NCI-H146 (cell line): ENCODE measurements at places on chromosomes 2 and 18.

- DNase-seq = no peak
Measured at GRCh38 chr2:239583879-239584859, 183.3 kb upstream of the HDAC4 start.

DNA sequence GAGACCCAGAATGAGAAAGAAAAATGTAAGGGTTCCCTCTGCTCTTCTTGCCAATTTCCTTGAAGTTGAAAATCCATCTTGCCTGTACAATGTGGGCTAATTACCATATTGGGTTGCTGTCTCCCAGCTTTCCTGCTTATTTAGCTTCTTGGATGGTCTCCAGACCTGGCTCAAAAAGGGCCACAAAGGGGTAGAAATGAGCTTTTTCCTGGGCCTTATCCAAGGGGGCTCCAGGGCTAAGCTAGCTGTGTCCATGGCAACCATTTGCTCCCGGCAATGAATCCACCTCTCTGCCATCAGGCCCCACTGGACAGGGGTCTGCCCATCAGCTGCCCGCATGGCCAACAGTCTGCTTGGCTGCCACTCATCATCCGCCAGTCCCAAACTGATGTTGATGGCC is 85.0 kb downstream of the BOD1L2 start:
- DNase-seq = no peak

DNA sequence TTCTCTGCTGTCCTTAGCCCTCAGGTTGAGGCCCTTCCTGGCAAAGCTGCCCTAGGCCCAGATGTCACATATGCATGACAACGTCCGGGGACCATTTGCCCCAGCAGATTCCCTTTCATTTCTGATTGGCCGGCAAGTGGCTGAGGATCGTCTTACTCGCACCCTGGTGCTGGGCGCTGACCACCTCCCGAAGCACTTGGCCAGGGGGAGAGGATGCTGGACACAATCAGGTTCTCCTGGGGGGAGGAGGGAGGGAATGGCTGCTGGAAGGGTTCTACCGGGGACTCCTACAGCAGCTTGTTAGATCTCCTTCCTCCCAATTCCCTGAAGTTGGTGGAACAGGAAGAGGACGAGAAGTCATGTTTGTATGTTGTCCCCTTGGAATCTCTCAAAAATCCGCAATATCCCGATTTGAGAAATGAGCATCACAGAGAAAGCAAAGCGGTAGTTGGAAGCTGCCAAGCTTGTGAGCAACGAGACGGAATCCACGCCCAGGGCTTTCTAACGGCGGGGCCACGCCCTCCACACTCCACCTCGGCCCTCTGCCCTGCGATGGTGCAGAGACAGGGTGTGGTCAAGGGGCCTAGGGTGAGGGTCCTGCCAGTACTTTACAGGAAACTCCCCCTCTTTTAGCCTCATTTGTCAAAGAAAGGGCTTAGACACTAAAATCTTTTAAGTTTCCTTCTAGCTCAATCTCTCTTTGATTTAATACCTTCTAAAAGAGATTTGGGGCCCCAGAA is 61.8 kb upstream of the YWHAQ start:
- no peak for DNase-seq

- DNase-seq = no peak
Measured at GRCh38 chr2:104375206-104375605, 478.7 kb upstream of the POU3F3 start.

DNA sequence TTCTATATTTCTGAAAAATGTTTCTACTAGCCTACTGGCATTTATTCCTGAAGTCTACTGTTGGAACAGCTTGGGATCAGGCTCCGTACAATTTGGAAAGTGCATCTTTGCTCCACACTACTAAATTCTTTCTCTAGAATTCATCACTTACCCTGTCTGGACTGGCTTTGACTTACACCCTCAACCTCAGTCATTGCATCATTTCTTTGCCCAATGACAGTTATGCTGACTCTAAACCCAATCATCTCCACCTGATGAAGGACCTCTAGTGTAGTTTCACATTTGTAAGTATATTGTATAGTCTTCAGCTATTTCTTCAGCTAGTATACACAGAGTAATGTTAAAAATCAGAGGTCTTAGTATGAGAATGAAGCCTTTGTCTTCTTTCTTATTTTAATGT is 359.6 kb upstream of the MC4R start:
- no peak for DNase-seq

GRCh38 chr2:210722092-210722491 is 165.7 kb downstream of the CPS1 start:
- DNase-seq = no peak

- no peak for DNase-seq
Measured at GRCh38 chr2:154158101-154158500, 286.4 kb downstream of the GALNT13 start.

DNA sequence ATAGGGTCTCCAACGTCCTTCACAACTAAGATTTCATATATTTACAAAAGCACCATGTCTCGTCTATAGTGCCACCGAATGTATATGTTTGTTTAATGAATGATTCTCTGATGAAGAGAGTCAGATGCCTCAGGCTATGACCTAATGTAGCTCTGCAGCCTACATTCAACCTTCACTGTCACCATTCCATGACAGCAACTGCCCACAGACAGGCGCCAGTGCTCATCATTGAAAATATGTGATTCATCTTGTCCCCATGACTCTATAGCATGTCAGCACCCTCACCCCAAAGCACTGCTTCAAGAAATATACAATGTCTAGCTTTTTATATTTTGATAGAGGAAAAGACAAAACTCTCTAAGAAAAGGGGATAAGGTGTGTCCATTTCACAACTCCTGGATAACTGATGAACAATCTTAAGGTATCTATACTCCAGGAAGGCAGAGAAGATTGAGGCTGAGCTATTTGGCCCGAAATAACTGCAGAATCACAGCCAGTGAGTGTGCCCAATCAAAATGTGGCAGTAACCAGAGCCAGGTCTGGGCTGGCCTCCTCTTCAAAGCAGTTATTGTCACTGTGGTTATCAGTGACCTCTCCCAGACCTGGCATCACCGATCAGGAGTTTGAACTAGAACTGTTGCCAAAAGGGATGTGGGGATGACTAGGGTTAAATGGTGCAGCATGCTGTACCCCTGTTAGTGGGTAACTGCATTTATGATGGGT is 246.6 kb downstream of the SETBP1 start:
- DNase-seq = peak; percentile 40

DNA sequence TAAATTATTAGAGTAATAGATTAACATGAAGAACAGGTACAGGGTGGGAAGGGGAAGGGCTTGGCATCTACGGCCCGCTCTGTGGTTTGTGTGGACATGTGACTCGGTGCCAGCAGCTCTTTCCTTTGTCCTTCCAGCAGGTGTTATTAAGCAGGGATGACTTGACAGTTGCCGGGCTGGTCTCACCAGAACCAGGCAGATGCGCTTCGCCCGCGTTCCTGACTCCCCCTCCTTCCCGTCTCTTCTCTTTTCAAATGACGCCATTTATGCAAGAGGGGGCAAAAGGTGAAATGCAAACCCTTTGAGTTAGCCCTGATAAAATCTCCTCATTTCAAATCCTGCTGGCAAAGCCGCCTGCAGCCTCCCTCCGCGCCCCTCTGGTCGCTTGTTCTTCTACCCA is 38.9 kb upstream of the MGAT4A start:
- peak; percentile 97 for DNase-seq

GRCh38 chr18:53937037-53937436 is 287.4 kb downstream of the MBD2 start:
- DNase-seq = no peak

DNA sequence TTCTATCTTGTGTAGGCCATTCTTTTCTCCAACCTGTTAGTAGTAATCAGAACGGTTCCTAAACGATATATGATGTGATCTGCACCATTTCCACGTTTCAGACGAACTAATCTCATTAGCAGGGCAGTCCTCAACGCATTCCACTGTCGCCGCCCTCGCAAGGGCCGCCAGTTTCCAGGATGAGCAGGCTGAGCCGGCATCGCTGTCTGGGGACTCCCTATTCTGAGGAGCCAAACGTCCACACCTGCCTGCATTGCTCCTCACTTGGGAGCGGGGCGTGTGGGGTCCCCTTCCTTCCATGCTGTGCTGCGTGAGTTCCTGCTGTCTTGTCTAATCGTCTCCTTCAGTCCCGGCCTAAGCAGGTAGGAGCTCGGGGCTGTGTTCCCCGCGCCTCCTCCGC is 76.6 kb downstream of the PSMG2 start:
- no peak for DNase-seq

DNA sequence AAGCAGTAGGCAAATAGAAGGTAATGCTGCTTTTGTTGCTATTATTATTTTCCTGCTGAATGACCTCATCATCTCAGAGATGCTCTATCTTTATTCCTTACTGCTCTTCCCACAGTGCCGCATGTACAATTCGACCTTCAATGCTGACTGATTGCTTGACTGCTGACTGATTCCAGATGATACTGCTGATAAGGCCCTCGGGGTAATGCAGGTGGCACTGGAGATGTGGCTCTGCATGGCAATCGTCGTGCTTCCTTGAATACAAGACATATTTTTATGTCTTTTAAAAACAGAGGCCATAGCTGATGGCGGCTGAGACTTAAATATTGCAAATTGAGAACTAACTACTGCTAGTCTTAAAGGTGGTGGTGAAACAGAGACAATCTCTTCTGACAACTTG is 146.6 kb downstream of the LOXHD1 start:
- DNase-seq = no peak

- DNase-seq = peak; percentile 17
Measured at GRCh38 chr2:235026649-235027557, 75.1 kb downstream of the SH3BP4 start.

DNA sequence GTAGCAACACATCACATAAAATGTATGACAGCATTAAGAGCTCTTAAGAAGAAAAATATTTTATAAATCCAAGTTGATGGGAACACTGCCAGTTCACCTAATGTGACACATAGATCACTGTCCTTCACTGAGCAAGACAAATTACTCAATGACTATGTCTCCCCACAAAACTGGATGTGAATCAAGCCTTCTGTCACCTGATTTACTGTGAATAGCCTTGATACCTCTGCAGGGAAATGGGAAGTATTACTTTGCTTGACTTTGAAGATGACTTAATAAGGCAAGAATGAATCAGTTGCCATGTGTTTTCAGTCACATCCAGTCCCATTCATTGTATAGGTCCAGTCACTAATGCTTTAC is 94.6 kb downstream of the NYAP2 start:
- no peak for DNase-seq

DNA sequence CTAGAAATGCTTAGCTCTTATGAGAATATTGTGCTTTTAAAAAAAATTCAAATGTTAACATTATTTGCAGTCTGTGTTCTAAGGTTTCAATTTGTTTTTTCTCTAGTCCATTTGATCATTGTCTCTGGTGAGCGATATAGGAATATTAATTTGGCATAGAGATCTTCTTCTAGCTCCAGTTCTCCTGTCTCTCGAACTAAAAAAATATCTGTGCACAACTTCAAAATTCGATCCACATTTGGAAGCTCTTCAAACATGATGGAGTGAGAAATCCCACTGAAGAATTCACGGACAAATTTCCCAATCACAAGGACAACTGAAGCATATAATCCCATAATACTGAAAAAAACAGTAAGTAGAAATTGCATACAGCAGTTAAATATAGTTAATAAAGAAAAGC is 145.6 kb downstream of the NAPG start:
- no peak for DNase-seq

GRCh38 chr2:234852941-234853340 is 98.9 kb upstream of the SH3BP4 start:
- DNase-seq = no peak

GRCh38 chr2:36672199-36672598 is 24.3 kb upstream of the VIT start:
- no peak for DNase-seq

GRCh38 chr2:10028407-10028987 is 14.9 kb upstream of the KLF11 start:
- DNase-seq = no peak

- DNase-seq = no peak
Measured at GRCh38 chr18:77359561-77360314, 110.1 kb downstream of the GALR1 start.

DNA sequence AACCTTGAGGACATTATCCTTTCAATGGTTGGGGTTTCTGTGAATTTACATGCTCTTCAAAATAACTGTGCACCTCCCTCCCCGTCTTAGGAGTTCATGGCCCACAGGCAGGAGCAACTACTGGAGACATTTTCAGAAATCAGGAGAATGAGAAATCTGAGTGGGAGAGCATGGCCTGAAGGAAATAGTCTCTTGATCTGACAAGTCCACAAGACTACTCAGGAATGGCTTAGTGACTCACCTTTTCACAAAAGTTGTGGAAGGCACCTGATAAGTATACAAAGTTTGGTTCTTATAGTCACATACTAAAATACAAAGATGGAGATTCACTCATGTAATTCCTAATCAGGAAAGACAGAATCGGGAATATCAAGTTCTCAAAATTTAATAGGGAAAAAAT is 83.6 kb upstream of the NCKAP5 start:
- no peak for DNase-seq

DNA sequence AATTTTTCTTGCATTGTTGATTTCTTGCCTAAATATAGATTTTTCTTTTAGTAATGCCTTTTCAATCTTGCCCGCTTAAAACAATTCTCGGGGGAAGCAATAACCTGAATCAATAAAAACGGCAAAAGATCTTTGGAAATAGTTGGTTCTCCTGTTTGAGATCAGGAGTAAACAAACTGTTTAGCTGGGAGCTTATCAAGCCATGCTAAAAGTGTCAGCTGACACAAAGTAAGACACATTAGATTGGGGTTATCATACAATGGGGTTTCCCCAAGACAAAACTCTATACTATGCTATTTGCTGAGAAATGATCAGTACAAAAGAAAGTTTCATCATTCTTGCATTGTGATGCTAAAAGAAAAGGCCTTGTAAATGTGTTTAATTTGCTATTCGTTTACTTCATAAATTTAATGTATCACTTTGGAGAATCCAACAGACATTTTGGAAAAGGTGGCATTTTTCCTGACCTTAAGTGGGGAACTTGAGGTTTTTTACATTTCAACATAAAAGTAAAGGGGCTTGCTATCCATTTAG is 46.5 kb downstream of the ATIC start:
- DNase-seq = no peak

DNA sequence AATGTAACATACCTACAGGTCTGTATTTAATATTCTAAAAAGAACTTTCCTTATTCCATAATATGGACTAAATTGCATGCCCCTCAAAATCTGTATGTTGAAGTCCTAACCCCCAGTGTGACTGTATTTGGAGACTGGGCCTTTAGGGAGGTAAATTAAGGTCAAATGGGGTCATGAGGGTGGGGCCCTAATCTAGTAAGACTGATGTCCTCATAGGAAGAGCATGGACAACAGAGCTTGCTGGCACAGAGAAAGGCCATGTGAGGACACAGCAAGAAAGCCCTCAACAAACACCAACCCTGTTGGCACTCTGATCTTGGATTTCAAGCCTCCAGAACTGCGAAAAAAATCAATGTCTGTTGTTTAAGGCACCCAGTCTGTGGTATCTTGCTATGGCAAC is 18.6 kb downstream of the SF3B1 start:
- DNase-seq = no peak

DNA sequence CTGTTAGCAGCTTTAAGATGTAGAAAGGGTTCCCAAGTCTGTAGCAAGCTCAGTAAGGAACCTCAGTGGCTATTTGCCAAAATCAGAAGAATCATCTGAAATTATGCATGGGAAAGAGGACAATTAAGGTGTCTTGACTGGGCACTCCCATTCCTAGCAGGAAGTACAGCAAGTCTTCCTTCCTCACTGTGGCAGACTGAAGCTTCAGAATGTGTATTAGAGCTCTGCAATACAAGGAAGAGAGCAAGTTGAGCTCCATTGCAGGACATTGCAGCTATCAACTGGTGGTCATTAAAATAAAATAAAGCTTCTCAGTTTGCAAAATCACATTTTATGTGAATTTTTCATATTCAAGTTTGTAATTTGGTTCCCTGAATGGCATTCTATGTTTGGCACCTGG is 200.5 kb upstream of the CHAC2 start:
- DNase-seq = no peak
